Stimulated activated CD4-positive, alpha-beta T cell treated with anti-CD3 and anti-CD28 coated beads, Interleukin-4, amount 100 ng/mL, for 48 hours (primary cell): ENCODE measurements at places on chromosomes 3 and 15.

- DNase-seq, result no peak
Observed at GRCh38 chr3:44954962-44955361, 21.0 kb downstream of the ZDHHC3 start.

- DNase-seq, result no peak
Observed at GRCh38 chr15:74032606-74033561, 38.4 kb downstream of the PML start.

- no peak for DNase-seq
Observed at GRCh38 chr3:189186101-189186500, 14.3 kb downstream of the TPRG1 start.

GRCh38 chr3:194333212-194333980 lies 17.7 kb downstream of the CPN2 start:
- DNase-seq, result peak; percentile 90

- no peak for DNase-seq
Observed at GRCh38 chr3:136187868-136188267, 8.3 kb downstream of the MSL2 start.

DNA sequence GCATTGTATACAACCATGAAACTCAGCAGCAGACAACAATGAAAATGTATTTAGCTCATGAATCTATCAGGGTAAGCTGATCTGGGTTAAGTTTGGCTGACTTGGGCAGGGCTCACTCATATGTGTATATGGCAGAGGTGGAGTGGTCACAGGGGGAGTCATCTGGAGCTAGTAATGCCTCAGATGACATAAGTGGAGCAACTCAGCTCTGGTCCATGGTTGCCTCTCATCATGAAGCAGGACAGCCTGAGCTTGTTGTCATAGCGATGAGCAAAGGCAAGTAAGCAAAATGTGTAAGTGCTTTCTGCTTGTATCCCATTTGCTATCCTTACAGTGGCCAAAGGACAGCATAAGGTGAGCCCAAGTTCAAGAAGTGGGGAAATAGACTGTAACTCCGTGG lies 64.5 kb downstream of the ALCAM start:
- no peak for DNase-seq

GRCh38 chr3:170240671-170241070 lies 18.4 kb downstream of the PRKCI start:
- DNase-seq, result no peak

DNA sequence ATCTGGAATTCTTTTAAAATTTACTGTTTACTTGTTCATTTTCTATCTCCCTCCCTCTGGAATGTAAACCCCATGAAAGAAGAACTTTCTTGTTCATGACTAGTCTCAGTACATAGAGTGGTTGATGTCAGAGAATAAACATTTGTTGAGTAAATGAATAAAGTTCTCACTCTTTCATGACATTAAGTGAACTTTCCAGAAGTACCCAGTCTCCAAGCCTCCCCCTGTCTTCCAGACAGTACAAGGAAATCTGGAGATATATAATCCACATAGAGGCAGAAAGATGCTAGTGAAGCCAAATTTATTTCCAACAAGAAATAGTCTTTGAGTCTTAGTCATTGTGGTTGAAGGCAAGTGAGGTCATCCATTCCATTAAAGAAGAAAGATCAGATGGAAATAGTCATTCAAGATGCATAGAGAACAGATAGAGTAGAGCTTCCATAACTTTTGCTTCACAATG lies 71.5 kb upstream of the GALNT15 start:
- no peak for DNase-seq

GRCh38 chr3:78870484-78870883 lies 897.3 kb downstream of the ROBO1 start:
- no peak for DNase-seq

DNA sequence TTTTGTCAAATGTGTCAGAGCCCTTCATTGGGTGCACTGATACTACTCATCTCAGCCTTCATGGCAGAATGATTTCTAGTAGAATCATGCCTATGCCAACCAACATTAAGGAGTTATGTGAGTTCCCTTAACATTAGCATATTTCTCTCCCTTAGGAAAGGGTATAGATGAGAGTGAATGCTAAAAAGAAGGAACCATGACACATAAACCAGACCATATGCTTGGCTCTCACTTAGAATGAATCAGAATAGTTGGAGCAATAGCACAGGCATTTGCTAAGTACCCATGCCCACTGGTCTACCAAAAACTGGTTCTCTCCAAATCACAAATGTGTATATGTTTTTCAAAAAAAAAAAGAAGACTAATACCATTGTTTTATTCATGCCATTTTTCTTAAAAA lies 51.1 kb downstream of the STRIT1 start:
- DNase-seq, result no peak

DNA sequence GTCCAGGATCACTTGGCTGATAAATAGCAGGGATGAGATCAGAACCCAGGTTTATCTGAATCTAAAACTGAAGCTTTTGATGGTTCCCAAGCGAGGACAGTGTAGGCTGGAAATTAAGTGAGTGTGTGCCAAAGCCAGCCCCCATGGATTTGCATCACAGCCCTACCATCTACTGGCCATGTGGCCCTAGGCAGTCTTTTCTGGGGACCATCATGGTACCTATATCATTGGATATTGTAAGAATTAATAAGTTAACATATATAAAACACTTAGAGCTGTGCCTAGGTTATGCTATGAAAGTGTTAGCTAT lies 32.8 kb upstream of the SSR3 start:
- no peak for DNase-seq

DNA sequence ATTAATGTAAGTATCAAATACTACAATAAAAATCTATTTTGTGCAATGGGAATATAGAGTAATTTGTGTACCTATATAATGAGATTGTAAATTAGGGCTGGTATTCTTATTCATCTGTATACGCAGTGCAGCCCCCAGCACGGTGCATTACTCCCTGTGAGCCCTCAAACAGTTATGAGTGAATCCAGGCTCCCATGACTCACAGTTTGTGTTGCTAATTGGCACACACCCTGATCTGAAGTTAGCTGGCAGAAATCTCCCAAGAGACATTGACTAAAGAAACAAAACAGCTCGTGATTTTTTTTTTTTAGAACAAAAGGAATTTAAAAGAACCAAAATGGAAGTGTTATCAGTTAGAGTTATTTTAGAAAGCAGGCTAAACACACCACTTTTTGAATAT lies 15.7 kb downstream of the GK5 start:
- no peak for DNase-seq

GRCh38 chr3:69781593-69781992 lies 42.3 kb downstream of the MITF start:
- no peak for DNase-seq

GRCh38 chr3:134650431-134651346 lies at the start of gene KY:
KY (minus strand) TSS chr3:134651022; CDS start chr3:134650960, 62 bp downstream.
- no peak for DNase-seq
